Lung (tissue), 17 donors: ENCODE measurements at places on chromosomes 7 and 10.
A peak's percentile ranks its signal among the peaks of the same experiment; 100 is the strongest.

DNA sequence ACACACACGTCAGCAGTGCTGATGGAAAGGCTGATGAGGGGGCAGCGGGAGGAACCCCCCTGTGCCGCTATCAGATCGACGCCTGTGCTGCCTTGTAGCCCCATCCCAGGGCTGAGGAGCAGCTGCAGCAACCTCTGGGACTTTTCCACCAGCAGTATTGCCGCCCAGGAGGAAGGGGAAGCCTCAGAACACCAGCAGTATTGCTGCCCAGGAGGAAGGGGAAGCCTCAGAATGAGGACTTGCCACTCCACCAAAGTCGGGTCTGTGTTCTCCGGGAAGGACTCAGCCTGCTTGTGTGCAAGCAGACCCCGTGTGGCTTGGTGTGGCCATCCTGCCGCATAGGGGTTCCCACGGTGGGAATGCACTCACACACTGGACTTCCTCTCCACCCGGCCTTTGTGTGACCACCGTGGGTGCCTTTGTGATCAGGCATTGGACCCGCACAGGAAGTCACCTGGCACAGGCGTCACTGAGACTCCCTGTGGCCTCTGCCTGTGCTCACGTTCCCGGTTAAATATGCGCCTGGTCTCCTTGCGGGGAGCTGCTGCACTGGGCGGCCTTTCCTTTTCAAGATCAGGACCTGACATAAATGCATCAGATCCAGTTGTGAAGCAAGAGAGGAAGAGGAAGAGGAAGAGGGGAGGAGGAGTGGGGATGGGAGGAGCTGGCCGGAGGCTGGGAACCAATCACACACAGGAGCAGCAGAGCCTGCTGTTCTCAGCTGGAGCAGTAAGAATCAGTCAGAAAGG, 248.5 kb downstream of the DNAJB6 start:
- DNase-seq = peak; percentile 28

DNA sequence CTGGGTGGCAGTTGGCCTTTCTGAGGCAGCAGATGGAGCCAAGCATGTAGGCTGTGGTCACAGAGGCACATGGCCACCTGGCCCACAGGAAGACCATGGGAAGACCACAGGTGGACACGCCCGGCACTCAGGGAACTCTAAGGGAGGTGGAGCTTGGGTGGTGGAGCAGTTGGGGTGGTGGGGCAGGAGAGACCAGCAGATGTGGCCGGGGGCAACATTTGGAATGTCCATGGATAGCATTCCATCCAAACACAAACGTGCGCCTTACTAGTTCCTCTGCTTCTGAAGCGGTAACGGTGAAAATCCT, 290.9 kb downstream of the PTPRN2 start:
- DNase-seq = no peak

- DNase-seq = no peak
Observed at GRCh38 chr7:19928247-19928646, 154.8 kb upstream of the TMEM196 start.

DNA sequence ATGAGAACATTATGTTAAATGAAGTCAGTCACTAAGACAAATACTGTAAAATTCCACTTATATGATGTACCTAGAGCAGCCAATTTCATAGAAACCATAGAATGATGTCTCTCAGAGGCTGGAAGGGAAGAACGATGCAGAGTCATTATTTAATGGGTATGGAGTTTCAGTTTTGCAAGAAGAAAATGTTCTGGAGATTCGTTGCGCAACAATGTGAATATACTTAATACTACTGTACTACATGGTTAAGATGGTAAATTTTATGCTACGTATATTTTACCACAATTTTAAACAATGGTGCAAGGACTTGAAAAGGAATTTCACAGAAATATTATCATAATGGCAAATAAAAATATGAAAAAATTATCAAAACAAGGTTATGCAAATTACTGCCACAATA, 972.6 kb downstream of the KCNMA1 start:
- DNase-seq = no peak

GRCh38 chr10:49578392-49578791, 31.7 kb upstream of the SLC18A3 start:
- no peak for DNase-seq

GRCh38 chr7:38335492-38336147, 62.2 kb upstream of the TARP start:
- DNase-seq = peak; percentile 85

DNA sequence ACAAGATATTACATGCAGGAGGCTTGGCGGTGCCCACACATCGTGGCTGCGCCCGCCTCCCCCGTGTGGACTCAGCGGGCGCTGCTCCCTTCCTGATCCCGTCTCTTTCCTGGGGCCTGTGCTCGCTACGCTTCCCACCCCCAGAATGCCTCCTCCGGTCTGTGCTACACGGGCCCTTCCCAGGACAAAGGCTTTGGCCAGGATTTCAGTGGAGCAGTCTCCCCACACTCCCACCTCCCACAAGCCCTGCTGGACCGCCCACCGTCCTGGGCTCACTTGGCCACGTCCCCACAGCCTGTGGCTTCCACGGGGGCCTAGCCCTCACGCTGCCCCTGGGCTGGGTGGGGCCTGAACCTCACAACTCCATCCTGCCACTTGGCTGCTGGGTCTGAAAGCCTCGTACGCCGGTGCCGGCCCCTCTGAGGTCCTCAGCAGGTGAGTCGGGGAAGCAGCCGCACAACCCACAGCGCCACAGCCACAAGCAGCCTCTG, 17.3 kb downstream of the CFAP46 start:
- no peak for DNase-seq

- DNase-seq = no peak
Observed at GRCh38 chr7:123571684-123572083, 14.1 kb upstream of the NDUFA5 start.

DNA sequence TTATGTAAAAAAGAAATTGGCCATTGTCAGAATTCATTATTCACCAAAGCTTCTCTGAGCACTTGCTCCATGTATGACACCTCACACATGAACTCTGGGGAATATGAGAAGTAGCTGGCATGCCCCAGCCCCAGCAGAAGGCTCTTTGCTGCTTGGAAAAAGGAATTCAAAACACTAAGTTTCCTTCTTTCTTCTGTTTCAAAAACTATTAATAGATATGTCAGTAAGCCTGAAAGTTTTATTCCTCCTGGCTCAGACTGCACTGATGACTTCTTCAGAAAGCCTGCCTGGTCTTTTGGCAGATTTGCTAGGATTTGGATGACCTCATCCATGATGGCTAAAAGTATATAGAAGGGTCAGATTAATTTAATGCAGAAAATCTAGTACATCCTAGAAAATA, 511.0 kb downstream of the GFRA1 start:
- no peak for DNase-seq

GRCh38 chr10:64261676-64262075, 740.5 kb downstream of the REEP3 start:
- DNase-seq = no peak

- no peak for DNase-seq
Observed at GRCh38 chr10:71806704-71807556, 33.6 kb upstream of the VSIR start.

DNA sequence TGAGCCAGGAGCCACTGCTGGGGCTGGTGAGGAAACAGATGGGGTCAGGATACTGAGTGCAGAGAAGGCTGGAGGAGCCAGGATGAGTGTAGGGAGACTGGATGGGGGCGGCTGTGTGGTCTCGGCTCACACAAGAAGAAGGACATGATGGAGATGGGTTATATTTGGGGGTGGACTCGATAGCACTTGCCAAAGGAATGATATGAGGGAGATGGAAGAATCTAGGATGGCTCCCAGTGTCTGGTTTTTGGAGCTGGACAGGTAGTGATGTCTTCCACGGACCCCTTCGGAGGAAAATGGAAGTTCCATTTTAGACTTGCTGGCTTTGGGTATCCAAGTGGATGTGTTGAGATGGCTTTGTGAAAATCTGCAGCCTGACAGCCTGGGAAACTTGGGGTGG, 83.9 kb downstream of the CDH23 start:
- no peak for DNase-seq
